ENCODE measurements at places on chromosomes 12 and 14. TPM values are rescaled to one million over a fixed set of nuclear protein-coding genes. Genes with fewer than 3 reads are reported as not detected.

- no peak for DNase-seq
These were observed 691.1 kb downstream of the FLRT2 start for GRCh38 chr14:86221000-86221399.

DNA sequence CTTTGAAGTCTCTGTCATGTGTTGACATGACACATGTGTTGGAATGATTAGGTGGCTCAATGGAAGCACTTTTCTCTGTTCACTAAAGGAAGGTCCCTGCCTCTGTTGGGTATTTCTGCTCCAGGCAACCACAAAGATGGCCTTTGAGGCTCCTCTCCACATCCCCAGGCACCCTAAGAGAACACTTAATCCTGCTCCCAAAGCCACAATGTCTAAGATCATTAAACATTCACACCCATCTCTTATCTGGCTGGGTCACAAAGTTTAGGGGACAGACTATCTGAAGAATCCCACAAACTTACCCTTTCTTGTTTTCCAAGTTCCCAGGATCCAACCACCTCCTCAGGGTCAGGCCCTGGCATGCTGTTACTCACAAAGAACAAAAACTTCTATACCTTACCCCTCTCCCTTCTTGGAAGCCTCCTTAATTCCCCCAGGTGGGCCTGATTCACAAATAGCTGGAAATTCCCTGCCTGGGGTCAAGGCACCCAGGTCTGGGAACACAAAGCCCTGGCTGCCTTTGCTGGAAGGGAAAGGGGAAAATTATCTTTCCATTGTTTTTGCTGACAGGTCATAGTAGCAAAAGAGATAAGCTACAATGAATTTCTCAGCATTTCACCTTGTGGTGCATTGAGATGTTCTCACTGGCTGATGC is 333.7 kb downstream of the PCNX1 start:
- no peak for DNase-seq

- no peak for DNase-seq
These were observed 1.2 kb downstream of the REM2 start for GRCh38 chr14:22884076-22884737.

The SLC38A6 gene
- 24.3 TPM for total RNA-seq

GRCh38 chr14:23319746-23320583 is 1.3 kb upstream of the PABPN1 start:
- DNase-seq, result no peak

- no peak for DNase-seq
These were observed 2.9 kb downstream of the NUDT4 start for GRCh38 chr12:93380480-93381121.

GRCh38 chr12:122785503-122785902 is 11.1 kb downstream of the CCDC62 start:
- no peak for DNase-seq

The TAS2R19 gene
- total RNA-seq, result 3.2 TPM

- peak; percentile 88 for DNase-seq
These were observed 12.0 kb upstream of the BLTP3B start for GRCh38 chr12:100154474-100155247.

DNA sequence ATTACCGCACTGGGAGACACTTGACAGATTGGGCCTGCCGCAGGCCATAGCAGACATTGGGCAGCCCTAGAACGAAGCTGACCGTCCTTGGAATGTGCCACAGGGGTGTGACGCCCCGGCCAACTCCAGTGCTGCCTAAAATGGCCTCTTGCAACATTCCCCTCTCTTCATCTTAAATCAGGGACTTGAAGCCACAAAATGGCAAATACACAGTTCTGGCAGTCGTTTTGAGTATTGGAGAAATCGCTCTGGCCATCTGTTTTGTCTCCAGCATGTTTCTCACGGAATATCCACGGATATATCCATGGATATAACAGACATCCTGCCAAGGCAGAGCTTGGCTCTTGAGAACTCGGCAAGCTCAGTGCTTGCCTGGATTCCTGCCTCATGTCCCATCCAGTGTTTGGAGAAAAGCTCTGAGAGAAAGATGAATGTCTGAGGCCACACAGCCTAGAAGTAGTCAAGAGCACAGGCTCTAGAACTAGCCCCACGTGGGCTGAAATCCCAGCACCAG is 158.4 kb downstream of the CHST11 start:
- DNase-seq, result no peak

The G2E3 gene
- 14.0 TPM for total RNA-seq

The OR6C2 gene
- total RNA-seq, result not detected

DNA sequence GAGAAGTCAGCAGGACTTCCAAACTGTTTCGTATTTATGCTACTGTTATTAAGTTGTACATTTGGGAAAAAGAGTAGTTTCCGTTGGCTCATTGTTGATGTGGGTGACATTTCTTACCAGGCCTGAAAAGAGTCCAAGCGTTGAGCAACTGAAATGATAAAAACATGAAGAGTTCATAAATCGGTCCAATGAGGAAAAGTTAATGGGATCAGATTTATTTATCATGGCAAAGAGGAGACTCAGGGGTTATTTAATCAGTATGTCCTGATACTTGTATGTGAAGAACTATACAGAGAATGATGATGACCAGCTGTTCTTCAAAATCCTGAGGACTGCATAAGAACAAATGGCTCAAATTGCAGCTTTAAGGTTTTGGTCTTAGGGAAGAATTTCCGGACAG is 7.7 kb downstream of the VRK1 start:
- no peak for DNase-seq

GRCh38 chr12:32947206-32948067 is 50.9 kb upstream of the PKP2 start:
- DNase-seq, result no peak

DNA sequence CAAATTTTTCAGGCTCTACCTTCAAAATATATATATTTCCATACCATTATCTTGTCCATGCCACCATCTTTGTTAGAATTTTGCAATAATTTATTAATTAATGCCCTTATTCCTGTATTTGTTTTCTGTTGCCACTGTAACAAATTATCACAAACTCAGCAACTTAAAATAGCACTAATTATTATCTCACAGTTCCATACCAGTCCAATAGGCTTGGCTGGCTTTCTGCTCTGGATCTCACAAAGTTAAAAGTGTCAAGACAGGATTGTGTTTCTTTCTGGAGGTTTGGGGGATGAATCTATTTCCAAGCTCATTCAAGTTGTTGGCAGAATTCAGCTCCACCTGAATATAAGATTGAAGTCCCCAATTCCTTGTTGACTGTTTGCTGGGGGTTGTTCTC is 58.6 kb upstream of the SLC38A4 start:
- DNase-seq, result no peak

The CCDC175 gene
- not detected for total RNA-seq

- DNase-seq, result no peak
These were observed 49.1 kb upstream of the PTPRB start for GRCh38 chr12:70686299-70686698.

The TIMM9 gene
- total RNA-seq, result 24.9 TPM

DNA sequence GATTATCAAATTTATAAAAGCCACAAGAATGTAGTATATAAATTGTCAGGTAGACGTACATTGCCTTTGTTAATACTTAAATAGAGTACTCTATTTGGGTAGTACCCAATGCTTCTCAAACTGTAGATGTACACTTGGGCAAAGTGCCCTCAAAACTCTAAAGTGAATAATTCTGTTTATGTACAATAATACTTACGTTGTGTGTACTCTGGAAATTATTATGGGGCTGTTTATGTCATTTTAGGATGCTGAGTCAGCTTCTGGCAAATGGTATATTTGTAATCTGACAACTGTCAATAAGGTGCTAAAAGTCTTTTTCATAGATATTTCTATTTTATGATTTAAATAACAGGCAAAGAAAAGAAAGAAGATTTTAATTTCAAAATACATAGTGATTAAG is 102.4 kb downstream of the CCDC91 start:
- no peak for DNase-seq

The ANKRD33 gene
- not detected for total RNA-seq

GRCh38 chr12:25712169-25712568 is 159.1 kb upstream of the LMNTD1 start:
- DNase-seq, result no peak

DNA sequence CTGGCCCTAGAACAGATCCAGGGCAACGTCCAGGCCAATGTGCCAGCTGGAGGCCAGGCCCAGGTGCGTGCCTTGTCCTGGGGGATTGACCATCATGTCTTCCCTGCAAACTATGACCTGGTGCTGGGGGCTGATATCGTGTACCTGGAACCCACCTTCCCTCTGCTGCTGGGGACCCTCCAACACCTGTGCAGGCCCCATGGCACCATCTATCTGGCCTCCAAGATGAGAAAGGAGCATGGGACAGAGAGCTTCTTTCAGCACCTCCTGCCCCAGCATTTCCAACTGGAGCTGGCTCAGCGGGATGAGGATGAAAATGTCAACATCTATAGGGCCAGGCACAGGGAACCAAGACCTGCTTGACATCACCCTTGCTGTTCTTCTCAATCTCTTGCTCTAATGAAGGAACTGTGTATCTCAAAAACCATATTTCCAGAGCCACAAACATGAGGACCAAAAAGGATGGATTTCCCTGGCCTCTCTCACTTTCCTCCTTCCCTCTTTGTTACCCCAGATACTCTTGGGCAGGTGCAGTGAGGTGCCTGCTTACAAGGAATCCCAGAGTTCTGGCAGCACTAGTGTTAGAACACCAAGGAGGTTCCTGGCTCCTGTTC is 2.2 kb upstream of the TSFM start:
- no peak for DNase-seq

DNA sequence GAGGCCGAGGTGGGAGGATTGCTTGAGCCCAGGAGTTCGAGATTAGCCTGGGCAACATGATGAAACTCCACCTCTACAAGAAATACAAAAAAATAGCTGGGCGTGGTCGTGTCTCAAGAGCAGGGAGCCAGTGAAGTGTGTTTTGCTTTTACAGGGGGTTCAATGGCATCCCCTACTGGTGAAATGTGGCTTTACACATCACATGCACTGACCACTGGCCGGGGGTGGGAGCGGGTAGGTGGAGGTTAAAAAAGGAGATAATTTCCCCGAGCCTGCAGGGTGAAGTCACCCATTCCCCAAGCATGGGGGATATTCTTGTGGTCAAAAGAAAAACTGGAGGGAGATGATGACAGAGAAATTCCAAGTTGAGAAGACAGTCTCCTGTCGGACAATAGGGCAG is 63.6 kb upstream of the PWP1 start:
- no peak for DNase-seq

The CDH24 gene
- 7.8 TPM for total RNA-seq

- DNase-seq, result no peak
These were observed 40.8 kb downstream of the KLHDC2 start for GRCh38 chr14:49808780-49809179.

- DNase-seq, result no peak
These were observed 115.3 kb downstream of the ALG10B start for GRCh38 chr12:38431921-38432320.

GRCh38 chr14:24178399-24179178 is 6.7 kb downstream of the REC8 start:
- no peak for DNase-seq

GRCh38 chr12:121822393-121823100 is 18.7 kb downstream of the SETD1B start:
- DNase-seq, result no peak

DNA sequence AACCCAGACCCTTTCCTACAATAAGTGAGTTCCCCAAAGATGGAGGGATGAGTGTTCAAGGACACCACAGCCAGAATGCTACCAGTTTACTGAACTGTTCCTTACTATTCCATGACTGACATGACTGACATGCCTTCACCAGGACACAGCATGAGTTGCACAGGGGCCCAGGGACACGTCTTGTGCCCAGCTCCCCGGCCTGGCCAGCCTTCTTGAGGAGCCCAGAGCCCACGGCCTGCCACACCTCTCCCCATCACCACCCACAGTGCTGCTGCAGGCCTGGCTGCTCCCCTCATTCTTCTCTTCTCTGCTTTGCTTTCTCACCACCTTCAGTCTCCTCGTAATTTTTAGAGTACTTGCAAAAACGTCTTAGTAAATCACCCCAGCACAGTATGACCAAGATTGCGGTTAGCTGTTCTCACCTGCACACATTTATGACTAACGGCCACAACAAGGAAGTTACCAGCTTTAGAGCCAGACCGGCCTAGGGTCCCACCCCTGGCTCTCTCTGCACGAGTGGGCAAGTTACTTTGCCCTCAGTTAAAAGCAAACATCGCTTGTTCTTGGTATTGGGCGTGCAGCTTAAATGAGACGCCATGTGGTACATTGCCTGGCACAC is 18.5 kb downstream of the PPP2R5E start:
- DNase-seq, result no peak

GRCh38 chr14:60775296-60775695 is 40.7 kb downstream of the MNAT1 start:
- DNase-seq, result no peak

DNA sequence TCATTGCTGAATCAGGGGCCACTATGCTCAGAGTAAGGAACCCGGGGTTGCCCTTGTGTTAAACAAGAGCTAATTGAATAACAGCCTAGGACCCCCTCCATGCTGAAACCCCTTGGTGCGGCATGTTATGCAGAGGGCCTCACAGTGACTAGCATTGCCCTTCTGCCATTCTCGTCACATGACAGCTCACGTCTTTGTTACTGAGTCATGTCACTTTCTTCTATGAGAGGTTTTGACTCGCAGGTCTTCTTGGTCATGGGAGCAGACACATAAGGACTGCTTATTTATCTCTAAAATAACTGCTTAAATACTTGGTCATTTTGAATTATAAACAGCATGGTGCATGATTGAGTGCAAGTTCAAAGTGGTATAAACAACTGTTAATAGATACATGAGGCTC is 24.9 kb downstream of the TCTN1 start:
- no peak for DNase-seq

The ATF7 gene
- total RNA-seq, result 54.0 TPM

DNA sequence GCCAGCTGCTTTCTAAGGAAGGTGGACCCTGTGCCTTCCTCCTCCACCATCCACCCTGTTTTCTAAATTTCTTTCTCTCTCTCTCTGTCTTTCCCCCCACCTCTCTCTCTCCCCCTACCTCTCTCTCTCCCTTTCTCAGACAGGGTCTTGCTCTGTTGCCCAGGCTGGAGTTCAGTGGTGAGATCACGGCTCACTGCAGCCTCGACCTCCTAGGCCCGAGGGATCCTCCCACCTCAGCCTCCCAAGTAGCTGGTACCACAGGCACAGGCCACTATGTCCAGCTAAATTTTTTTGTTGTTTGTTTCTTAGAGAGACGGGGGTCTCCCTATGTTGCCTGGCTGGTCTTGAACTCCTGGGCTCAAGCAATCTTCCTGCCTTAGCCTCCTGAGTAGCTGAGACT is 59.8 kb upstream of the STON2 start:
- DNase-seq, result no peak

DNA sequence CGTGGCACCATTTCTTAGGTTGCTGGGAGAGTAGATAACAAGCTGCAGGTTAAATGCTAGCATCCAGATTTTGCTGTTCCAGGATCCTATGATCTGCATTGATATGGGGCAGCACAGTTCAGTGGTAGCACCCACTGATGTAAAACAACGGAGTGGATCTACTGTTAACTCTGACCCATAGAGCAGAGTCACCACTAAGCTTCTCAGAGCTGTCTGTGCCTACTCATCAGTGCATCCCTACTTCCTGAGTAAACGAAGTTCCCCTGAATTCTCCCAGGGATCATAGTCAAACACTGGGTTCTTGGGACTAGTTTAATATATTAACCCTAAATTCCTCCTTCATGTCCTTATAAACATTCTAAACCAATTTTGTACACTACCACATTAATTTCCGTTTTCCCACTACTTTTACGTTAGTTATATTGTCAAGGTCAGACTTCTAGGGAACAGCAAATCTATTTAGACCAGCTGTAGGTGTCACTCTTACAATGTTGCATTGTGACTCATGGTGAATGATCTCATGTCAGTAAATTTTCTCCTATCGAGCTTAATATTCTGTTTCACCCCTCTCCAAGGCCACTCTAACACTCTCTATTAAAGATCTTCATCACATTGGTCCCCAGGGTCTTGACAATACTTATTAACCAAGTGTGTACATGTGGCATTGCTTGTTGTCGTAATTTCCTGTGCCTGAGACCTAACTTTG is 10.3 kb downstream of the RERGL start:
- no peak for DNase-seq

Measured in upper lobe of right lung (tissue), 1 donor.